ENCODE measurements at places on chromosomes 7 and 10.

DNA sequence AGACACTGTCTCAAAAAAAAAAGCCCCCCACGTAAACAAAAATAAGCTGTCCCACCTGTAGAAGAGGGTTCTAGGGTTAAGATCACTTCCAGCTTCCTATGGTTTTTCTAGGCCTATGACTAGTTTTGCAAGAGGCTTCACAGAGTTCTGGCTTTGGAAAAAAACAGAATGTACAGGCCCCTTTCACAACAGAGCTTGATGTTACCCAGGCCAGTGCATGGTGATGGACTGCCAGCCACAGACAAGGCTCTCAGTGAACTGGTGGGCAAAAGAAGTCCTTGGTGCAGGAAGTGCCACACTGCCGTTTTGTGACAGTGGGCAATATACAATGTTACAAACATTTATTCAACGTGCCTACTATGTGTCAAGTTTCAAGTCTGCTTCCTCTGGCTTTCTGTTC, 18.3 kb upstream of the EFCAB10 start:
- no peak for DNase-seq

DNA sequence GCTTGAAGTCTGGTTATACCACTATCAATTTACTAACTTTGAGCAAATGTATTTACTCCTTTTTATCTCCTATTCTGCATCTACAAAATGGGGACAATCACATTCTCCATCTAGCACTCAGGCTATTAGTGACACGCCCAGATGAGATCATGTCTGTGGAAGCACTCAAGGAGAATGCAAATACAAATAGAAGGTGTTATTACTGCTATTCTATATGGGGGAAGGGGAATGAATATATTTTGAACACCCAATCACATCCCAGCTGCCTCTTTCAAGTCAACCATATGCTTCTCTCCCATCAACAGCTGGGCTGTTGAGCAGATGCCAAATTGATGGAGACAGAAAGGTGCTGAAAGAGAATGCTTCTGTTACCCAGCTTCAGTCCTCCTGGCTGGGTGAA, 23.5 kb downstream of the SGMS1 start:
- no peak for DNase-seq

- no peak for DNase-seq
Measured at GRCh38 chr10:78272329-78272728, 238.7 kb downstream of the RPS24 start.

DNA sequence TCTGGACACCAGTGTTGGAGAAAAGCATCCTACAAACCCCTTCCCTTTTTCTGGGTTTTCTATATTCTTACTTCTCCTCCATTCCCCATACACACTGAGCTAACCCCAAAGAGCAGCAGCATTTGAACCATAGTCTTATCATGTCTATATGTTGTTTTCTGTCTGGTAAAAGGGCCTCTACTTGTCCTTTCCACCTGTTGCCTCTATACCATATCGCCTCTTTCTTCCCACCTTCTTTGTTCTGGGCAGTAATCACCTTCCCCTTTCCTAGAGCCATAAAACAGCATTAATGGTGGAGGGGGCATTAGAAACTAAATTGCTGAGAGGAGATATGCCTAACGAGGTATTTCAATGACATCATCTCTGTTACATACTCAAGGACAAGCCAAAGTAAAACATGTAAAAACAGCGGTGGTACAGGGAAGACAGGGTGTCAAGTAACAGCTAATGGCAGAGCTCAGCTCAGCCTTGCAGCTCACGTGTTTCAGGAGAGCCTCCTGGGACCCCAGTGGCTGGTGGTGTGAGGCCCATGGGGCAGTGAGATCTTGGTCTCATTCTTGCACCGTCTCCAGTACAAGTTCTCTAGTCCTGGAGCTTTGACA, 20.6 kb downstream of the NPY start:
- no peak for DNase-seq

DNA sequence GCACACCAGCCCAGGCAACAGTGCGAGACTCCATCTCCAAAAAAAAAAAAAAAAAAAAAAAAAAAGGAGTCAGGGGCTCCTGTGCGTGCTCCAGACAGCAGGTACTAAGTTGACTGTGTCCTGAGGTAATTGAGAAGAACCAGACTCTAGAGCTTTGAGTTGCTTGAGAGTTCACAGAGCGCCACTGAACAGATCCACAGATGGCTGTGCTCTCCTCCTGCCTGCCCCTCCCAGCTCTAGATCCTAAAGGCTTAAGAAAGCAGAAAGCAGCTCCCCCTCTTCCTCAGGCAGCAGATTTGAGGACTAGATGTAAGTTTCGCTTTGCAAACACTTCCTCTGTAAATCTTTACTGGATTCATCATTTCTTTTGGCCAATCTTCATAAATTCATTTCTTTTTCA, 38.7 kb downstream of the SHH start:
- no peak for DNase-seq

DNA sequence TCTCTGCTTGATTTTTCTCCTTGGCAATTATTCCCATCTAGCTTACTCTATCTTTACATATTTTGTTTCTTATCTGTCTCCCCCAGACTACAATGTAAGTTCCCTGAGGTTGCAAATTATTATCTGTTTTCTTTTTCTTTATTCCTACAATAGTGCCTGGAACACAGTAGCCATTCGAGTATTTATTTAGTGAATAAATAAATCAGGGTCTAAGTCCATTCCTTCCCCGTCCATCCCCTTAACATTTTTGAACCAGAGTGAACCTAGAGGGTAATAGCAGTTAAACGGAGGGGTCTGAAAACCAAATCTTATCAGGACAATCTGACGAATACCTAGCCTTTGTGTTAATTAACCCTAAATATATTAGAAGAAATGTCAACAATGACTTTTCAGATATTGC, 252.8 kb upstream of the YAE1 start:
- no peak for DNase-seq

DNA sequence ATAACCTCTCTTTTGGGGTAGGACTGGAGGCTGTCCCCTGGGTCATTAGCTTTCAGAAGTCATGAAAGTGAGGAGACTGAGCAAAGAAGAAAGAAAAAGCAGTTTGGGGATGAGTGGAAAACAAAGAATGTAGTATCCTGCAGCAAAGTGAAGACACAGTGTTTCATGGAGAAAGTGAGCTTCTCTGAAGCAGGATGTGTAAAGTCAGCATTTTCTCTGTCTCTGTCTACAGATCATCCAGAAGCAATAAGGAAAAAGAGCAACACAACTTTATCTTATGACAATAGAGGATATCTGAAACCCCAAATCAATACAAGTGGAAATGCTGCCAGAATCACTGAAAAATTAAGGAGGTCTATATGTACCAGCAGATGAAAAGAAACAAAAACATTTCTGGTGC, 28.4 kb upstream of the ZNF248 start:
- DNase-seq, result no peak

DNA sequence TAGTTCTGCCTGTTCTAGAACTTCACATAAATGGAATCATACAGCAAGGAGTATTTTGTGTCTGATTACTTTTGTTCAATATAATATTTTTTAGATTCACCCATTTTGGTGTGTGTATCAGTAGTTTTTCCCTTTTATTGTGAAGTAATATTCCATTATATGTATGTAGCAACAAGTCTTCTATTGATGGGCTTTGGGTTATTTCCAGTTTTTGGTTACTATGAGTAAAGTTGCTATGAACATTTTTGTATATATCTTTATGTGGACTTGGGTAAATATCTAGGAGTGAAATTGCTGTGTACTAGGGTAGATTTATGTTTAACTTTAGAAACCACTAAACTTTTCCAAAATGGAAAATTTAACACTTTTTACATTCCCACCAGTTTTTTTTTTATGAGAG, 35.7 kb downstream of the ADK start:
- no peak for DNase-seq
